ENCODE measurements at places on chromosomes 6 and 20.

- no peak for DNase-seq
These were observed 62.0 kb downstream of the OR2J2 start for GRCh38 chr6:29232725-29233124.

GRCh38 chr6:32472781-32473375 is 33.2 kb downstream of the HLA-DRA start:
- no peak for DNase-seq

DNA sequence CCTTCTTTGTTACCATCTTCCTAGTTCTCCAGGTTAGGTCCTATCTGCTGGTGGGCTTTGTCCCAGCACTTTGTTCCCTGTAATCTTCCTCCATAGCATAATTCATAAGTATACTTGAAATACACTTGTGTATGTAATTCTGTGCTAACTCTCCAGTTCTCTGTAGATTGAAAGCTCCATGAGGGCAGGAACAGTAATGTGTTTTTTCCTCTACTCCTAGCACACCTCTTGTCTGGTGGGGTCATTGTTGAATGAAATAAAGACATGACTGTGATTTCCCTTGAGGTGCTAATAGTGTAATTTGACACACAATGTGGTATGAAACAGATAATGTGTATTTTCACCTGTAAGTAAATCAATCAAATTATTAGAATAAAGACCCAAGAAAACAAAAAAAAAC is 30.0 kb downstream of the MAP3K4 start:
- DNase-seq, result no peak

DNA sequence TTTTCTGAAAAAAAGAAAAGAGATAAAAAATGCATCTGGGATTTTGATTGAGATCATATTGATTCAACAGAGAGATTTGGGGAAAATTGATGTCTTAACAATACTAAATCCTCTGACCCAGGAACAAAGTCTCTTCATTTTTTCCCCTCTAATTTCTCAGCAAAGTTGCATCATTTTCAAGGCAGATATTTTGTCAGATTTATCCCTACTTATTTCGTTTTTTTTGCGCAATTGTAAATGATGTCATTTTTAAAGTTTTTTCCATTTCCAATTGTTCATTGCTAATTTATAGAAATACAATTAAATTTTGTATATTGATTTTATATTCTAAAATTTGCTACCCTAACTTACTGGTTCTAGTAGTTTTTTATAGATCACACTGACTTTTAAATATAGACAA is 97.7 kb upstream of the TMEM170B start:
- DNase-seq, result no peak

DNA sequence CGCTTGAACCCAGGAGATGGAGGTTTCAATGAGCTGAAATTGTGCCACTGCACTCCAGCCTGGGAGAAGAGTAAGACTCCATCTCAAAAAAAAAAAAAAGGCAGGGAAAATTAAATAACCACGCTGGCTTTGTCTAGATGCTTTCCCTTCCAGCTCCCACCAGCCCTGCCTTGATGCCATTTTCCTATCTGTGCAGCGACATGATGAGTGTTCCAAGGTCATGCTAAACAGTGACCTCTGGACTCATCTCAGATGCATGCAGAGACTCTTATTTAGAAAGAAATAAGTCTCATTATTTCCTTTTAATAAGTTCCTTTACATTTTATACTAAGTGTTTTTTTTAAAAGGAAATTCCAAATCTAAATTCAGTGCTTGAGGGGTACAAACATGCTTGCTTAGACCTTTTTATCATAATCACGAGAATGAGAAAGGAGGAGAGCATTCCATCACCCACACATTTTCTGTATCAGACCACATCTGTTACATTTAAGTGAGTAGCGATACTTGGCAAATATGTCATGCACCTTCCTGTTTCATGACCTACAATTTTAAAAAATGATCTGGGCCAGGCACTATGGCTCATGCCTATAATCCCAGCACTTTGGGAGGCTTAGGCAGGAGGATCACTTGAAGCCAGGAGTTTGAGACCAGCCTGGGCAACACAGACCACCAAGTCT is 101.1 kb upstream of the RREB1 start:
- DNase-seq, result no peak

- no peak for DNase-seq
These were observed 22.4 kb upstream of the SNX9 start for GRCh38 chr6:157800420-157801237.

- DNase-seq, result no peak
These were observed 272.1 kb downstream of the ZFAND3 start for GRCh38 chr6:38091613-38092012.

GRCh38 chr6:110563711-110564110 is 87.3 kb upstream of the SLC22A16 start:
- no peak for DNase-seq

GRCh38 chr6:110951008-110951407 is 7.5 kb upstream of the GTF3C6 start:
- no peak for DNase-seq

DNA sequence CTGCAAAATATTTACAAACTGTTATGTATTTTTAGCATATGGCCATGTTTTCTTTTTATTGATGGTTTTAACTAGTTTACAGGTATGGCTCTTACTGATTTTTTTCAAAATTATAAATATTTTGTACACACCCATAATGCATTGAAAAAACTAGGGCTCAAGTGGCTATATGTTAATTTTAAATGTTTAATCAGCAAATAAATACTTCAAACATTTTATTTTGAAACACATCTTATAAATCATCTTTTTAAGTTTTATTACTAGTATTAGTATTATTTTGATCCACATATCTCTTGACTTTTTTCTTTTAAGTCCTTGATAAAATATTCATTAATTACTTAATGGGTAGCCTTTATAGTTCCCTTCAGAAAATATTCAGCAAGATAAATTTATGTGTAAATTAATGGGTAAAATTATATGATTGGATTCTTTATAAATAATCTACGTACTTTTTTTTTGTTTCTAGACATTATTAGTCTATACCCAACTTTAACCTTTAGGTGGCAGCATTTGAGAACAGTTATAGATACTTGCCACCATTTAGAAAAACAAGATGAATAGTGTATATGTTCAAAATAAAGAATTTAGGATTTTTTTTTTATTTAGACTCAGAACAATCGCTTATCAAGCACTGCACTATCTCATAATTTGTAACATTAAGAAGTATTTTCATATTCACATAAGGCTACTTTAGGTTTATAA is 241.9 kb downstream of the ADGRB3 start:
- no peak for DNase-seq

- no peak for DNase-seq
These were observed 1.7 kb upstream of the PDE10A start for GRCh38 chr6:165664559-165665383.

DNA sequence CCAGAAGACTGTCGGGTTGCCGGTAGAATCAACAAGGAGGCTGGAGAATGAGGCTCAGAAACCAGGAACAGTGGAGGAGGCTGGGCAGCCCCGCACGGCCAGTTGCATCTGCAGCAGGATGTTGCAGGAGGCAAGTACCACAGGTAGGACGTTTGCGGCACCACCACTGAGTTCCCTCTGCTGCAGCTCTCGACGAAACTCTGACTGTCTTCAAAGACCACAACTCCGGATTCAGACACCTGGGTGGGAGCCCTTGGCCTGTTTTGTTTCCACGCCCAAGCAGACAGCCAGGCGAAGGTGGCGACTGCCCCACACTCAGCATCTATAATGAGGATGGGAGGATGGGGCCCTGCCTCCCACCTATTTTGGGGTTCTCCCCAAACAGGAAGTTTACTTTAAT is 218.2 kb downstream of the ZDHHC14 start:
- DNase-seq, result no peak

DNA sequence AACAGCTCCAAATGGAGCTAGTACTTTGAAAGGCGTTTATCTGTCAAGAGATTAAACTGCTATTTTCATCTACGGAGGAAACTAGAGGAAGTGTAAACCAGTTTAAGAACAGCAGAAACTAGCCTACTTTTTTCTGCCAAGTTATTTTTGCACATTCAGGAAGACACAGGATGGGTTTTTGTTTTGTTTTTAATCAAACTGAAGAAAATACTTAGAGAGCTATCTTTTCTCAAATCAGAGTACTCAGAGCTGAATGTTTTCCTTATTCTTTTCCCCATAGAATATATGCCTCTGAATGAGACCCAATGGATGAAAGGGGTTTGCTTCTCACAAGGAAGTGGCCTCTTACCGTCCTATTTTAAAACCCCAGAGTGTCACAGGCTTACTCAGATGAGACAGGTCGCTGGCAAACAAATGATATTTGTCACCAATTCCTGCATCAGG is 538.5 kb downstream of the CD83 start:
- DNase-seq, result no peak

Measured in right forelimb (tissue), 1 donor.